ENCODE measurements at places on chromosomes 13 and 19.

- DNase-seq: no peak
Measured at GRCh38 chr19:8890260-8890659, 58.1 kb downstream of the MBD3L1 start.

DNA sequence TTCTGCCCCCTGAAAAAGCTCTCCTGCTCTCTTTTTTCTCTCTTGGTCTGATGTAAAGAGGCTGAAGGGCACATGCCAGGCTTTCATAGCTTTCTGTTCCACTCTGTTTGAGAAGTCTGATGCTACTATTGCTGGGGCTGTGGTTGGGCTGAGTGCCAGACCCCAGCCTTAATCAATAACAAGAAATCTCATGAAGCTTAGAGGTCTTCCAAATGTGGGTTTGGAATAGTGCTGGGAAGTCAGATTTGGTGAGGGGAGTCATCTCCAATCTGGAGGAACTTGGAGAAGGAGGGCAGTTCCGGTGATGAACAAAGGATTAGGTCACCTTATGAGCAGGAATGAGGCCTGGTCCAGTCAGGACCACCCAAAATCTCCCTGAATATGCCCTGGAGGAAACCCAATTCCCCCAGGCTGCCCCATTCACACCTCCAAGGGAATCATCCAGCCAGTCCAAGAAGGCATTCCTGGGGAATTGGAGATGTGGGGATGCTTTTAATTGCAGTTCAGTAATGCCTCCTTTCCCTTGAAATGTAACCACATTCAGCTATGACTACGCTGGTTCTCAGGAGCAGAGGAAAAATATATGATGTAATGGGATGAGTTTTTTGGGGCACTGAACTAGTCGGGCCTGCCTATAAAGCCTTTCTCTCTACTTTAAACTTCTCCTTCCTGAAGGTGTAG, 102.0 kb downstream of the STARD13 start:
- DNase-seq: no peak

GRCh38 chr13:73339086-73339485, 280.3 kb downstream of the KLF5 start:
- DNase-seq: no peak

DNA sequence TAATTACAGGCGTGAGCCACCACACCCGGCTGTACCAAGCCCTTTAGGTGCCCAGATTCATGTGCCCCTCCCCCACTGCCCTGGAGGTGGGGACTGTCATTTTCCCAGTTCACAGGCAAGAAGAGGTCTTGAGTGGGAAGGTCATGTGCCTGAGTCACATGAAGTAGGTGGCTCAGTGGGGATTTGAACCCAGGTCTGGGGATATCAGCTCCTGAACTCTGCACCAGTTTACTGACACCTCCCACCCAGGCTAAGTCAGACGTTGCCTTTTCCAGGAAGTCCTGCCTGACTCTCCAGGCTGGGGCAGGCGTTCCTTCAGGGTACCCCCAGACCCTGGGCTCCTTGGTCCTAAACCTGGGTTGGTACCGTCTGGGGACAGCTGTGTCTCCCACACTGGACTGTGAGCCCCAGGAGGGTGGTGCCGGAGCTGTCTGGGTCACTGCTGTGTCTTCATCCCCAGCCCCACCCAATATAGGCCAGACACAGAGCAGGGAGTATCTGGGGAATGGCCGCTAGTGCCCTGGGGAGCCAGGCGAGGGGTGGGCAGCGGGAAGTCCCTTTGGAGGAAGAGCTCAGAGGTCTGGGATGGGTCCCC, 8.6 kb downstream of the VASP start:
- DNase-seq: no peak

GRCh38 chr19:33613620-33614000, 8.1 kb upstream of the CHST8 start:
- DNase-seq: no peak

DNA sequence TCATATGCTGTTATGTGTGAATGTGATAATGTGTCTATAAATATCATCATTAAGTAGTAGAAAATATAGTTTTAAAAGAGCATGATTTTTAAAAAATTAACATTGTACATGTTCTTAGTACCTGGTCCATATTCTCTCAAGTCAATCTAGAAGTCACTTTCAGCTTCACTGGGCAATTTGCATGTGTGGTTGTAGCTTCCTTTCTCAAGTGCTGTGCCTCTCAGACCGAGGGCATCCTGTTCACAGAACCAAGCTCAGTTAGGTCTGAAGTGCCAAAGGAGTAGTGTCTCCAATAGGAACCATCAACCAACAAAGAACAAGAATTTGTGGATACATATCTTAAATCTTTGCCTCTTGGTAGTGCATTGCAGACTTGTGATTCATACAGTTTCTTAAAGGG, 541.8 kb upstream of the SLC10A2 start:
- no peak for DNase-seq

DNA sequence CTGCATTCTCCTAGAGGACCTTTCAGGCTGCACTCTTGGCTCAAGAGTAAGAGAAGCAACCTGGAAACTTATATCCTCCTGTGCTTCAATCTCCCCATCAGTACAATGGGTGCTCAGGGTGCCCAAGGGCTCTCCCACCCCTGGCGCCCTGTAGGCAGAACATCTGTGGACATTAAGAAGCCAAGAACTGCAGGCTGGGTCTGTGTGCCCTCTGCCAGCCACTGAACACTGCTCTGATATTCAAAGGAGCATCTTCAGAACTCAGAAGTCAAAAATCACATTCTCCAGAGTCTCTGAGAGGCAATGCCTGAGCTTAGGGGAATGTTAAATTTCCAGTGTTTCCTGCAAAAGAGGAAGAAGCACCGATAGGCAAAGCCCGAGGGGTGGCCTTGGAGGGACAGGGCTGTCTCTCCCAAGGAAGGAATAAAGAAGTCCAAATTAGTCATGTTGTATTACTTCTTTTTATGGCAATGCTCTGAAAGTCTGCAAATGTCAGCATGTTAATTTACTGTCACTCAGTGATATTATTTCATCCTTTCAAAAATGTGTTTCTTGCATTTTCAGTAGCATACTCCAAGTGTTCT, 88.1 kb downstream of the TSHZ3 start:
- DNase-seq: no peak

- DNase-seq: no peak
Measured at GRCh38 chr13:76271728-76272232, 614.4 kb downstream of the KCTD12 start.

DNA sequence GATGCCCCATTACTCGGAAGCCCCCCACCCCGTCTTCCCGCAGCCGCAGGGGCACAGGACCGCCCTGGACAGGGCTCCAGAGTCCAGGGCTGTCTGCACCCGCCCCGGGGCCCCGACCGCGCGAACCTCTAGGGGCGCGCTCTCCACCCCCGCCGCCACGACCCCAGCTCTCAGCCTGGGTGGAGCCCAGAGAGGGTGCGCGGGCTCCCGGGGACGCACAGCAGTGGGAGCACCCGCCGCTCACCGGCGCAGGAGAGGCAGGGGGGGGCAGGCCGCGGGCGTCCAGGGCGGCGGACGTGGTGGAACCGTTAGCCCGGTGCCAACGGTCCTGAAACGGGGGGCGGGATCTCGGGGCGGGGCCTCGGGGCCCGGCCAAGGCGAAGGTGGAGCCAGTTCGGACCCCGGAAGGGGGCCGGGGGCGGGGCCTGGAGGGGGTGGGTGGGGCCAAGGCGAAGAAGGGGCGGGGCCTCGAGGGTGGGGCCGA, at the start of gene ATP8B3:
Gene ATP8B3, minus strand, starts transcription at position 335 of the 484 bp plus-strand sequence. CDS start 540 bp downstream, outside the sequence.
- DNase-seq: no peak

GRCh38 chr19:49126575-49126974, 7.2 kb downstream of the PPFIA3 start:
- DNase-seq: no peak

DNA sequence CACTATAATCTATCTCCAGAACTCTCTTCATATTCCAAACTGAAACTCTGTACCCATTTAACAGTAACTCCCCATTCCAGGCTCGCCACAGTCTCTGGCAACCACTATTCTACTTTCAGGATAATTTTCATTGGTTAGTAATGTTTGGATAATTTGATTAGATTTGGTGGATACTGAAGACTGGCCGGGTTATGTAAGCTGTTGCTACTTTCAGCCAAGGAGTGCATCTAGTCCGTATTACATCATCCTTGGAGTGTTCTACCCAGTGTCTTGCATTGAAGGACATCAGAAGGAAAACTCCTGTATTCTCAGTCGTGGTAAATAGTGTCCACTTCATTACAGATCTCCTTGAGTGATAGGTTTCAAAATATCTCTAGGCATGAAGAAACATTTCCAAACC, 60.5 kb downstream of the PCCA start:
- no peak for DNase-seq

DNA sequence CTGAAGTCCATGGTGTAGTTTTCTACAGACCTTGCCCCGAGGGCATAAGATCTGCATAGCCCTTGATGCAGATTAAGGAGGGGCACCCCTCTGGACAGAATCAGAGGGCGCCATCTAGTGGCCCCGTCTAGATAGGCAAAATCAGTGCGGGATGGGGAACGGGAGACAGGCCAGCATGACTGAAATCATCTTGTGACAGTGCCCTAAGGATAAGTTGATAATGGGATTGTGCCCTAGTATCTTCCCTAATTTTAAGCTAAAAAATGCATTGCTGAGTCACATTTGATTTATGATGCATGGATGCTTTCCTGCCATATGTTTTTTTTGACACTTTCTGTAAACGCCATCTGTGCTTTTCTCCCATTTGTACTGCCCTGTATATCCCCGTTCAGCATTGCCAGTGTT, 19.0 kb upstream of the GPI start:
- DNase-seq: peak; percentile 67

DNA sequence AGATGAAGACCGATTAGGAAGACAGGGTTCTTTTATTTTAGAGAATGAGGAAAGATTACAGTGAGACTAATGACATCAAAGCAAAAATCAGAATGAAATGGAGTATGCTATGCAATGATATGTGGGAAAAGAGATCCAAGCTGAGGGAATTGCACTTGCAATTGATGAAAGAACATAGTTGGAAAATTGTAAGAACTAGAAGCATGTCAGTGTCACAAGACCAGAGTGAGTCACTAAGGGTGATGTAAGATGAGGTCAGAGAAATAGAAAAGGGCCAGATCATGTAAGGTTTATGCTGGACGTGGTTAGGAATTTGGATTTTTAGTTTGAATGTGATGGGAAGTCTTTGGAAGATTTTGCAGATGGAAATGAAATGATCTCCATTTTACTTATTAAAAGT, 1937.3 kb downstream of the OLFM4 start:
- DNase-seq: no peak

GRCh38 chr13:51317262-51317661, 22.2 kb upstream of the SERPINE3 start:
- no peak for DNase-seq

GRCh38 chr13:50798923-50799322, 44.6 kb downstream of the DLEU7 start:
- DNase-seq: no peak

- DNase-seq: no peak
Measured at GRCh38 chr13:110809871-110810486, 96.5 kb downstream of the ING1 start.

DNA sequence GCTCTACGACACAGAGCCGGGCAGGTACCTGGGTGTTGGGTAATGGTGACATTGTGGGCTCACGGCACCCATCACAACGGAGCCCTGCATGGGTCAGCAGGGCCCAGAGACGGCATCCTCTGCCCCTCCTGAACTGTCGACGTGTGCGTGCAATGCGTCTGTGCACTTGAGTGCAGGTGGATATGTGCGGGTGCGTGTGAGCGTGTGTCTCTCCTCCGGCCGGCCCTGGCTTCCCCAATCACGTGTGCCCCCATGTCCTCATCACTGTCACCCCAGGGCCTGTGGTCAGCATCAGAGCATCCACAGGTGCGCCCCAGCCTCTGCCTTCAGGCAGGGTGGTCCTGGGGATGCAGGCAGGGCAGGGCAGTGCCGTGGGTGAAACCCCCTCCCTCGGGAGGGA, 37.2 kb upstream of the TPM4 start:
- DNase-seq: no peak

DNA sequence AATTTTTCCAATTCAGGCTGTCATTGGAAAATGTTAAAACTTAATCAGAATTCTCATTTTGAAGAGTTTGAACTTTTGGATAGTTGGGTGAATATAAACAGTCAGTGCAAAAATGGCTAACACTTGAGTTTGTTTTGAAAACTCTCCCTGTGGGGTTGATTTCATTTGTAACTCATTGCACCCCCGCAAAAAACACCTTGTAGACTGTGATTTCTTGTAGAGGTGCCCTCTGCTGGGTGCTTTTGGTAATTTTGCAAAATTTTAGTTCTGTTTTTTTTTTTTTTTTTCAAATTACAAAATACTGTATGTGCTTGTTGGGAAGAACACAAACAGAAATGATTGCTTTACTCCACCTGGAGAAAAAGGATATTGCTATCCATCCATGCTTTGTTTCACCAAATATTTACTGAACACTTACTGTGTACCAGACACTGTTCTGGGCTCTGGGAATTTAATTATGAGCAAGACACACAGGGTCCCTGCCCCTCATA, 28.2 kb upstream of the GPI start:
- no peak for DNase-seq

DNA sequence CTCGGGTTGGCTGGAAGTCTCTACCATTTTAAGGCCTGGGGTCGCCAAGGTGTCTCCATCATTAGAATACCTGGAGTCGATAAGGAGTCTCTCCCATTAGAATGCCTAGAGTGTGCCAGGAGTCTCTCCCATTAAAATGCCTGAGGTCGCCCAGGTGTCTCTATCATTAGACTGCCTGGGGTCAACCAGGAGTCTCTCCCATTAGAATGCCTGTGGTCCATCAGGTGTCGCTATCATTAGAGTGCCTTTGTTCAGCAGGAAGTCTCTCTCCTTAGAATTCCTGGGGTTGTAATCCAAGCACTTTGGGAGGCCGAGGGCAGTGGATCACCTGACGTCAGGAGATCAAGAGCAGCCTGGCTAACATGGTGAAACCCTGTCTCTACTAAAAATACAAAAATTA, 1533.0 kb downstream of the UQCRFS1 start:
- no peak for DNase-seq

- no peak for DNase-seq
Measured at GRCh38 chr19:7859831-7860713, 14.1 kb downstream of the PRR36 start.

- DNase-seq: no peak
Measured at GRCh38 chr13:109728791-109729731, 57.3 kb downstream of the IRS2 start.

DNA sequence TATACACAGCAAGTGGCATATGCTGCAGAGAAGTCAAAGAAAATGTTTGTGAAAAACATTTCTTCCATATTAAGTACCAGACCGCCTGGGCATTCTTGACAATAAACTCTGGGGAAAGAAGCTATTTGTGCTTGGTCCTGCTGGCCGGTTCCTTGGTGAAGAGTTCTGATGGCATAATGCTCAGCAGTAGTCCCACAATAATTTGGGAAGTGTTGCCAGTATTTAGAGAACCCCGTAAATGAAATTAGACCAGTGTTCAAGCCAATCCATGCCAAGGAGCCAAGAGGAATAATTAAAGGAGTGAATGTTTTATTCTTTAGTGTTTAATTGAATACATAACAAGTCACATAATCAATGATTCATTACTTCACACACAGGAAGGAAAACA, 6.3 kb downstream of the KCTD12 start:
- DNase-seq: no peak

- DNase-seq: no peak
Measured at GRCh38 chr13:30044932-30045331, 194.5 kb upstream of the UBL3 start.

DNA sequence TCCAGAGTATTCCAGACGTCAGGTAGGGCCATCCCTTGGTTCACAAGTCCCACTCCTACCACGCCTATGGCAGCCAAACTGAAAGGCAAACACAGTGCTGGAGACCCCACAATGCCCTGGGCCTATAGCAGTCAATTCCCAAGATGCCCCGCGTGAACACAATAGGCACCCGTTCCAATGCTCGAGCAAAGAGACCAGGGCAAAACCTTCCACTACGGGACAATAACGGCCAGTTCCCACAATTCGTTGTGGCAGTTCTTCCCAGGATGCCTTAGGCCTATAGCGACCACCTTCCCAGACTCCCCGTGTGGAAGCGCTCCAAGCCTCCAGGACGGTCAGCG, 538 bp downstream of the ZNF428 start:
- DNase-seq: peak; percentile 74

All from NCI-H446 treated with DMSO at 0.1 percent for 48 hours (cell line).